ENCODE measurements at places on chromosomes 7 and 10. TPM values are rescaled to one million over a fixed set of nuclear protein-coding genes. Genes with fewer than 3 reads are reported as not detected.

Gene FKBP9
- total RNA-seq = 117 TPM

Gene DEPP1
- 37.0 TPM for total RNA-seq

Gene CRHR2
- not detected for total RNA-seq

Gene CCDC6
- total RNA-seq = 77.2 TPM

Gene ADIRF
- 61.4 TPM for total RNA-seq

Gene TMEM229A
- not detected for total RNA-seq

Gene MRLN
- total RNA-seq = 0.98 TPM

Gene SPDYE11
- total RNA-seq = not detected

Gene PRKAR1B
- total RNA-seq = 32.0 TPM
